ENCODE measurements at places on chromosomes 11 and 22.

DNA sequence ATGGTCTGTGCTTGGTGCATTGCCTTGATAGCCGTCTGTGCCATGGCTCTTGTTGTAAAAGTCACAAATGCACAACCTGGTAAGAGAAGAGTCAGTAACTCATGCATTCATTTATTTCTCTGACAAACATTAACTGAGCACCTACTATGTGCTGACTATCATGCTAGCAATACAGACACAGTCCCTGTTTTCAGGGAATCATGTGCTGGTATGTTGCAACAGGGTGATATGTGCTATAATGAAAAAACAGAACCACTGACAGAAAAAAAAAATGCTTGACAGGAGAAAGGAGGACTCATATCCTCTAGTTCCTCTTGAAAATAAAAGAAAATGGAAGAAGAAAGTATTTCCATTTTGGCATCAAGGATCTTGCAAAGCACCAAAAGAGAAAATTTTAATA lies 34.5 kb upstream of the RAPSN start:
- no peak for DNase-seq

- no peak for DNase-seq
Measured at GRCh38 chr11:132005887-132006286, 635.5 kb downstream of the NTM start.

GRCh38 chr11:134558916-134559601 lies 147.0 kb upstream of the B3GAT1 start:
- no peak for DNase-seq

- no peak for DNase-seq
Measured at GRCh38 chr11:36724742-36725385, 126.8 kb upstream of the RAG2 start.

DNA sequence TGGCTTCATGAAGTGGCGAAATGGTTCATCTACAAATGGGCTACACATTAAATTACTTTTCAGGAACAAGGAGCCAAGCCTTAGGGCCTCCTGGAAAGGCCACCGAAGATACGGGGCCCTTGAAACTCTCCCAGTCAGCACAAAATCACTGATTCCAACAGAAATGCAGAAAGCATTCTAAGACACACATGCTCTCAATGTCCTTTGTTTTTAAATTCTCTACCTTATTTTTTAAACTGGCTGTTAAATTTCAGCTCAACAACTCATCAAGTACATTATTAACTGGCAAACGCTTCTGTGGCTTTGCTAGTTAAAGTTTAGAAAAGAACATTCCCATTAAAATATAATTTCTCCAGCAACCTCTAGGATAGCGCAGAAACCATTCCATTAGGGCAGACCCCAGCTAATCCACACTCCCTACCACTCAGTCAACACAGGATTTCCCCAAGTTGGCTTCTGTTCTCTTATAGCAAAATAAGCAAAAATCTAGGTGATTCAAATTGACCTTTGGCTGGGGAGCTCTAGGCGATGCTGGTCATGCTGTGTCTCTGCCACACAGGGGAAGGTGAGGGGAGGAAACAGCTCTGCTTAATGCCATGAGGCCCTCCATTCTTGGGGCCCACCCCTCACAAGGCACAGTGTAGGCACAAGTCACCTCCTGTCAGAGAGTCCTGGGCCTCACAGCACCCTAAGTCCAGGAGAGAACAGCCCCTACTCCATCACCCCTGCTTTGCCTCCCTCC lies 47.1 kb downstream of the PLEKHA7 start:
- DNase-seq, result no peak

DNA sequence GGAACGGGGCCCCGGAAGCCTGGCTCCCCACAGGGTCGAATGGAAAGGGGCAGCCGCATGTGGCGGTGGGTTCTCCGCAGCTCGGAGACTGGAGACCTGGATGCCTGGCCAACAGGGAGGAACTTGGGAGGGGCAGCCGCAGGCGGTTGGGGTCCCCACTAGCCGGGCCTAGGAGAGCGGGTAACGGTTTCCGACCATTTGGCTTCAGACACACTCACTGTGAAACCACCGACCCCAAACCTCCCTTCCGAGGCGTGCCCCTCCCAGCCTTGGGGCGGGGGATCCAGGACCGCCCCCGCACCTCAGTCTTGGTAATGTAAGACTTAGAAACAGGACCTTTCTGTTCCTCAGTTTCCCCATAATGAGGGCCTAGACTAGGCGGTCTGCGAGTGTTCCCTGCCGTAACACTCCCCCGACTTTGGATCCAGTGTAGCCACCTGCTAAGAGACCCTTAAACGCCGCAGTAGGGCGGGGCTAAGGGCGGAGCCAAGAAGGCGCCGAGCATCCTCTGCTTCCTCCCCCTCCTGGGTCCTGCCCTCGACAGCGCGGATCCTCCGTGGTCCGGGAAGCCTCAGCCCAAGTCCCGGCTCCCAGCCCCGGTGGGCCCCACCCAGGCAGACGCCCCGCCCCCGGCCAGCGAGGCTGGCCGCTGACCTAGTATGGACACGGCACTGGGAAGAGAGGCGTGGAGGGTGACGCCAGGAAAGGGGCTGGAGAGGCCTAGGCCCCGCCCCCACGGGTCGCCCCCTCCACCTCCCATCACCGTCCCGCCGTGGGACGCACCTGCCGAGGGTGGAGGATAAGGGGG lies 1.8 kb upstream of the RASGRP2 start:
- DNase-seq, result no peak

- DNase-seq, result no peak
Measured at GRCh38 chr22:19986011-19986409, 30.6 kb downstream of the ARVCF start.

GRCh38 chr22:38754751-38755154 lies 1.0 kb downstream of the SUN2 start:
- no peak for DNase-seq

- no peak for DNase-seq
Measured at GRCh38 chr11:122241566-122241965, 125.6 kb upstream of the BLID start.

DNA sequence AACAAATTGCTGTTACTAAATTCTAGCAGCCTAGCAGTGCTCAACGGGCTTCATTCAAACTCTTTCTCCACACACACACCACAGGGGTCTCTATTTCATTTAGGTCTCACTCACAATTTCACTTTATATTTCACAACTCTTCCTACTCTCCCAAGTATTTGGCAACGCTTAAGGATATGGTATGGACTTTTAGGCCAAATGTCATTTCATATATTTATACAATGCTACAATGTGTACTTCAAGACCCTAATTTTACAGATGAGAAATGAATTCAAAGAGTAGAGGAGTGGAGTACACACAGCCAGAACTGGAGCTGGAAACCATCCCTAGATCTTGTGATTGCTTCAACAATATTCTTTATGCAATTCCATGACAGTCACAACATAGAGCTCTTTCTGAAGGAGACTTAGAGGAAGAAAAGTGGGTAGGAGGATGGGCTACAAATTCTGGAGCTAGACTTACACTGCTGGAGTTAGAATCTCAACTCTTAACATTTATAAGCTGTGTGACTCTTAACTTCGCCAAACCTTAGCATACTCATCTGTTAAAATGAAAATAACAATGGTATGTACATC lies 2.5 kb upstream of the MS4A13 start:
- DNase-seq, result no peak

DNA sequence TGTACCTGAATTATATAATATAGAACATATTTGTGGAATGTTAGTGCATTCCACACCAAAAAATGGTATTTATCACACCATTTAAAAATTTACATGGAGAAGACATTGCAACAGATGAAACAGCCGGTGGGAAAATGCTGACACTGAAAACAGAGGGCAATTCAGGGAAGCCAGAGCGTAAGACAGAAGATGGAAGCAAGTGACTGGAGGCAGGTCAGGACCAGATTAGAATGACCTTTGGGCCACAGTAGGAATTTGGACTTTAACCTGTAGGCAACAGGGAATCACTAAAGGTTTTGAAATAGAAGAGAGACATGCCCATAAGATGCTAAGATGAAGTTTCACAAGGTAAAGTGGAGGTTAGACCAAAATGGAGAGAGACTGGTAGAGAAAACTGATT lies 60.5 kb downstream of the METTL15 start:
- DNase-seq, result no peak

DNA sequence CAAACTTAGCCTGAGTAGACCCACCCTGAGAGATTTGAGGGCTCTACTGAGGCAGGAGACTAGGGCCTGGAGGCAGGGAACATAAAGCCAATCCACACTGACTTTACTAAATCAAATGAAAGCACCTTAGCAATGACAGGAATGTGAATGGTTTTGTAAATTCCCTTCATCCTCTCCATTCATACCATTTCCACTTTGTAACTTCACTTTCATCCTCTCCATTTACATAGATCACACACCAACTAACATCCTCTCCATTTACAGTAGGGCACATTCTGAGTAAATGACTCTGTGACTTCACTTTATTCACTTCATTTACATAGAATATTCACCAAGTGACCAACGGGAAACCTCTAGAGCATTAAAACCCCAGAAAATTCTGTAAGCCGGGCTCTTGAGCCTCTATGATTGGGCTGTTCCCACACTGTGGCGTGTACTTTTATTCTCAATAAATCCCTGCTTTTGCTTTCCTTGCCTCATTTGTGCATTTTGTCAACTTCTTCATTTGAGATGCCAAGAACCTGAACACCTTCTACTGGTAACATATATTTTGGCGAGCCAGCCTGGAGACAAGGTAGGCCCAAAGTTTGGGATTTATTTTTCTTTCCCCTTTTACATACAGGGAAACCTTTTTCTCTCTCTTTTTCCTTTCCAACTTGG lies 82.9 kb downstream of the PIWIL4 start:
- no peak for DNase-seq

DNA sequence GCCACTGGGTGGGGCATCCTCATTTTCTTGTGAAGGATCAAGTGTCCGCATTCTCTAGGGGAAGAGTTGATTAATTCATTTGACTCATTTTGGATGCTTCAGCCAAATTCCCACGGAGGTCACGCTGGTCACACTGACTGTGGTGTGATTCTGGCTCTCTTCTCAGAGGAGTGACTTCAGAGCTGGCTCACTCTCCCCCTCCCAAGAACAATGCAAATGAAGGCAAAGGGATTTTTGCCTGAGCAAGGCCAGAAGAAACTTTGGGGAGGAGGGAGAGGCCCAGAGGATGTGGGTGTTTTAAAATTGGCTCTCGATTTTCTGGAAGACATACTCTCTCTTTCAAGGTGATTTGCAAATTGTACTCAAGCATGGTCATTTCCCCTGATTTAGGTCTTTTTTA lies 51.1 kb upstream of the LMO2 start:
- no peak for DNase-seq

DNA sequence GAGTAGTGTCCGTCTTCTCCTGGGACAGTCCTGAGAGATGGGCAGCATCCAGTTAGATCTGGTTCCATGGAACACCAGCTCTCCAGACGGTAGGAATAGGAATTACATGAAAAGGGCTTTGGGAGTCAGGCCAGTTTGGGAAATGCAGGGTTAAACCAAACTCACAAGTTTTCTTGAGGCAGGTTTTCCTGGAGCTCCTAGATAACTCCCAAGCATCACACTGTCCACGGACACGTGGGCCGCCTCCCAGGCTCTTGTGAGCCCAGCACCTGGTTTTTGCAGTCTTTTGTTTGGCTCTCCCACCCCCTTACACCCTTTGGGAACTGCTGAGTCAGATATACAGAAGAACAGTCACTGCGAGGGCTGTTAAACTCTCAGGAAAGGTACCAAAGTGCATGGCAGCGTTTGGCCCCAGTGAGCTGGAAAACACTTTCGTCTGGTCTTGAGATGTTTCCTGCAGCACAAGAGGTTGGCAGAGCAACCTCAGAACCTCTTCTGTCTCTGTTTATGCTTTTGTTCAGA lies 90.0 kb downstream of the BCR start:
- DNase-seq, result no peak

DNA sequence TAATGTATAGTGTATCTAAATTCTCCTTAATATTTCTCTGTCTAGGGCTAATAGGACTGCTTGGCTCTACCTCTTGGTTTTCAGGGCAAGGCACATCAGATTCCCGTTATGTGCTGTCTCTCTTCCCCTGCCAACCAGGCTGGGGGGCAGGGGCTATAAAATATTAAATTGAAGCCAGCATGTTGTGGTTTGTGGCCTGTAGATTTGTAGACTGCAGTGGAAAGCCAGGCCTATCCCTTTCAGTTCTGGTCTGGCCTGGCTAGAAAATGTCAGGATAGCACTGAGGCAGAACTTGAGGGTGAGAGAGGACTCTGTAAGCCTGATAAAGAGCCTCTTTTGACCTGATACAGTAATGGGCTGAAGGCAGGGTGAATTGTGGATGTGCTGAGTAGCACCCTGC lies 14.4 kb upstream of the GRK2 start:
- DNase-seq, result no peak

- DNase-seq, result no peak
Measured at GRCh38 chr11:12076840-12077534, 33.4 kb upstream of the MICAL2 start.

DNA sequence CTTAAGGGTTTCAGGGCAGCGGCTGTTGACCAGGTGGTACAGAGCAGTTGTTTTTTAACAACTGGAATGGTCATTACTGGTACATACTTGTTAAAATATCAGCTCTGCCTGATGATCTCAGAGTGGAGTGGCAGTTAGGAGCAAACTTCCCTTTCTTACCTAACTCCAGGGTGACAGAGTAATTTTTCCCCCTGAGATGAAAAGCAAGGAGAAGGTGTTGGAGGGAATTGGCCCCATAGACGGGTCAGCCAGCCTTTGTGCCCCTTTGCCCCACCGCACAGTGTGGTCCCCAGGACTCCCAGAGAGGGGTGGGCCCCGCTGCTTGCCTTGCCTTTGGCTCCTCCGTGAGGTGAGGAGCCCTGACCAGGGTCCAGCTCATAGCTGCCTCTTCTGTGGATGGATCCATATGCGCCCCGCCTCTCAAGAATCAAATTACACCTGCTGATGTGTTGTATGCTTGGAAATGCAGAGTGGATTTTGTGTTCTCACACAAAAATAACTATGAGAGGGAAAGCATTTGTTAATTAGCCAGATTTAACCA lies 27.0 kb upstream of the SORL1-AS1 start:
- DNase-seq, result no peak

GRCh38 chr22:24417901-24418641 lies 9.3 kb upstream of the ADORA2A start:
- no peak for DNase-seq

DNA sequence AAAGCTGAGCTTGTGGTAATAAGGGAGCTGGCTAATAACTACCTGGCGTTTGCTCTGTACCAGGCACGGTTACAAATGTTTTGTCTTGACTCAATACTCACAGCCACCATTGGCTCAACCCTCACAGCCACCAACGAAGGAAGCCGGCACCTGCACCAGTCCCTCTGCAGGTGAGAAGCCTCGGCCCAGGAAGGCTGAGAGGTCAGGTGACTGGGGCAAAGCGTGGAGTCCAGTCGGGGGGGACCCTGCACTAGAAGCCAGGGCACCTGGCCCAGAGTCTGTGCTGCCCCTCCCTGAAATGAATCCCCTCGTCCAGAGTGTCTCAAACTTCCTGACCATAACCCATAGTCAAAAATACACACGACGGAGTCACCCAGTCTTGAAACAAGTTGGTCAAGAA lies 90.1 kb downstream of the PHF21B start:
- no peak for DNase-seq

GRCh38 chr11:103662880-103663279 lies 373.6 kb upstream of the DDI1 start:
- no peak for DNase-seq

DNA sequence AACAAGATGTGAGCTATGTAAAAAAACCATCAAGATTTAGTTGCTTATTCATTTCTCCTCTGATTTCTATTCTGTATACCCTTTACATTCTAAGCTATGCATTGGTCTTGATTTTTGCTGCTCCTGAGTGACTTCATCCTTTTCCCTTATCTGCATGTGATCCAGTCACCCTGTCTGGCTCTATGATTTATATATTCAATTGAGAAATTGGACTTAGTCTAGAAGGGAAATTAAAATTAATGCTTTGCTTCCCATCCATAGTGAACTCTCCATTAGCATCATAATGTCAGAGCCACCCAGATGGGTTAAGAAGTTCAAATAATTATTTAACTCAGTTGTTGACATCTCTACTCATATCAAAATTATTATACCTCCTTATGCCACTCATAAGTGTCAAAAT lies 5.0 kb downstream of the JRKL start:
- no peak for DNase-seq

Measured in stimulated activated CD8-positive, alpha-beta memory T cell treated with anti-CD3 and anti-CD28 coated beads, Interleukin-7, amount 100 ng/mL, for 24 hours (primary cell).